Cardiac ventricle fibroblast (primary cell): ENCODE measurements at places on chromosomes 1 and 21. TPM values are rescaled to one million over a fixed set of nuclear protein-coding genes. Genes with fewer than 3 reads are reported as not detected.

DNAH14 gene
- 3.5 and 4.0 TPM in 2 replicates for total RNA-seq

C4BPB gene
- not detected in 2 replicates for total RNA-seq

TMEM240 gene
- total RNA-seq = 1.2 and 5.8 TPM in 2 replicates

SLC9A1 gene
- 24.9 and 34.8 TPM in 2 replicates for total RNA-seq

RSBN1 gene
- 9.0 and 10.8 TPM in 2 replicates for total RNA-seq

ZNF648 gene
- not detected in 2 replicates for total RNA-seq

KRTAP21-2 gene
- not detected in 2 replicates for total RNA-seq

TTC22 gene
- total RNA-seq = not detected in 2 replicates

RBM8A gene
- total RNA-seq = 115 and 134 TPM in 2 replicates

MATN1 gene
- total RNA-seq = not detected in 2 replicates

PCNT gene
- 18.0 and 21.5 TPM in 2 replicates for total RNA-seq

TLR5 gene
- not detected in 2 replicates for total RNA-seq

C4BPA gene
- total RNA-seq = not detected in 2 replicates

RNU1-1 gene
- total RNA-seq = under 0.01 TPM in 2 replicates

LRRC8B gene
- 3.2 and 4.9 TPM in 2 replicates for total RNA-seq

ECM1 gene
- 38.7 and 48.1 TPM in 2 replicates for total RNA-seq

ANKRD34A gene
- total RNA-seq = 0.39 and 0.75 TPM in 2 replicates
